Osteoblast (primary cell): ENCODE measurements at places on chromosomes 5 and 9.

DNA sequence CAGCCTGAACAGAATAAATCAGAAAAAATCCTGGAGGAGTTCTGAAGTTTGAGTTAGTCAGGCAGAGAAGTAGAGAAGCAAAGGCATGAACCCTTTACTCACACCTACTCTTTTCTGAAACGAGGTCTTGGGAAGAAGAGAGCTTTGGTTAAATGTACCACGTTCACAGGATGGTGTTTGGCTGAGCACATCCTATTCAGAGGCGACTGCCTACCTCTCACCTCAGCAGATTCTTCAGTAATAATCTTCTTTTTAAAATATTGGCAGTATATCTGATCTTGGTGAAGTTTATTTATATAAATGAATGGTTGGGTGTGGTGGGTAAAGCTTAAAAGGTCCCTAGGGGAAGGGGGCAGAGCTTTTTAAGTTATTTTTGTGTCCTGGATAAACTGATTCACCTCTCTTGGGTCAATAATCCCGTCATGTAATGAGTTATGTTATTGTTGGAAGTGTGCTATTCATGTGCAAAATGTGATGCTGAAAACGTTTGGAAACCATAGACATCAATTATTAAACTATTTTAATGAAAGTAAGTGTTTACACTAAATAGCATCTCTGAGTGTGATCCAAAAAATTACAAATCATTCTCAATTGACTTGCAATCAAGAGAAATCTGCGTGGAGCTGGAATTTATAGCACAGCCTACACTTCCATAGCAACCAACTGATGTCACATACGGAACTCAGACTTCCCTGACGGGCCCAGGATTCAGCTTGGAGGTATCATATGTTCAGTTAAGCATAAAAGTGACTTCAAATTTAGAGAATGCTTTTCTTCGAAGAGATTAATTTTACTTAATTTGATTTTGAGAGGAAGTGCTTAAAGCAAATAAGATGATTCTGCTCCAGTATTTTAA is 94.3 kb upstream of the EQTN start:
- H3K36me3 ChIP-seq: no peaks in the 10 kb centered on the region
- no peak overlapping the region for H3K4me3 ChIP-seq
- H3K4me1 ChIP-seq: no peaks in the 10 kb centered on the region
- no peak for DNase-seq
- no peak overlapping the region for H3K27ac ChIP-seq

DNA sequence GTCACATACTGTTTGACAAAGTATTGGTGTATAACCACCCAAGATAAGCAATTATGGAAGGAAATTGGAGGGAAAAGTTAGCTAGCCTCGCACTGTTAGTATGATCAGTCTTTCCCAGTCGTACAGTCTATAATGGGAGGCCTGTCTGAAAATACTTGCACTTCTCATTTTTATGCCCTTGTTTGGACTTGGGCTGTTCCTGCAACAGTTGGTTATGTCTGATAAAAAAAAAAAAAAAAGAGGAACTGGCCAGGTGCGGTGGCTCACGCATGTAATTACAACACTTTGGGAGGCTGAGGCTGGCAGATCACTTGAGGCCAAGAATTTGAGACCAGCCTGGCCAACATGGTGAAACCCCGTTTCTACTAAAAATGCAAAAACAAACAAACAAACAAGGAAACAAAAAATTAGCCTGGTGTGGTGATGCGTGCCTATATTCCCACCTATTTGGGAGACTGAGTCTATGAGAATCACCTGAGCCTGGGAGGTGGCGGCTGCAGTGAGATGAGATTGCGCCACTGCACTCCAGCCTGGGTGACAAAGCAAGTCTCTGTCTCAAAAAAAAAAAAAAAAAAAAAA is 58.3 kb upstream of the ANKRD33B start:
- peaks cover 2% of the 10 kb centered on the region for H3K27me3 ChIP-seq
- no peak overlapping the region for H3K27ac ChIP-seq
- H3K4me1 ChIP-seq: no peaks in the 10 kb centered on the region
- H3K4me3 ChIP-seq: no peak overlapping the region
- no peaks in the 10 kb centered on the region for H3K36me3 ChIP-seq

- peak; percentile 63 for DNase-seq
- H3K27me3 ChIP-seq: no peaks in the 10 kb centered on the region
- H3K4me1 ChIP-seq: peaks cover 47% of the 10 kb centered on the region
- H3K36me3 ChIP-seq: peaks cover 32% of the 10 kb centered on the region
These were observed 29.4 kb downstream of the RHOBTB3 start for GRCh38 chr5:95760273-95761191.

DNA sequence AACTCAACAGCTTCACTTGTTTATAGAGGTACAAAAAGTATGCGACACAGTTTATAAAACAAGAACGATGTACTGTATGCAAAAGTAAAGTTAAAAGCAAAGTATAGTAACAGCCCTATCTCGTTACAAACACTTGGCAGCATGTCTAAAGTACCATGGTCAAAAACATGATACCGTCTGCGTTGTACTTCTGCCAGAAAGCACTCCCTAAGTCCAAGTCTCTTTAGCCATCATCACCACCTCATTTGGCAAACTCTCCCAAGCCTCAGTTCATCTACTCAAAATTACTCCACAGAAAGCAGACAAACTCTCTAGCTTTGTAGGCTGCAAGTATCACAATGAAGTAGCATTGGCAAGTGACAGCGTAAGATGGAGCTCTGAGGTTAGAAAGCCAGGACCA is 73.4 kb downstream of the NFIB start:
- peaks cover 23% of the 10 kb centered on the region for H3K4me1 ChIP-seq
- H3K4me3 ChIP-seq: no peak overlapping the region
- H3K36me3 ChIP-seq: no peaks in the 10 kb centered on the region
- H3K27me3 ChIP-seq: no peaks in the 10 kb centered on the region
- H3K27ac ChIP-seq: no peak overlapping the region

DNA sequence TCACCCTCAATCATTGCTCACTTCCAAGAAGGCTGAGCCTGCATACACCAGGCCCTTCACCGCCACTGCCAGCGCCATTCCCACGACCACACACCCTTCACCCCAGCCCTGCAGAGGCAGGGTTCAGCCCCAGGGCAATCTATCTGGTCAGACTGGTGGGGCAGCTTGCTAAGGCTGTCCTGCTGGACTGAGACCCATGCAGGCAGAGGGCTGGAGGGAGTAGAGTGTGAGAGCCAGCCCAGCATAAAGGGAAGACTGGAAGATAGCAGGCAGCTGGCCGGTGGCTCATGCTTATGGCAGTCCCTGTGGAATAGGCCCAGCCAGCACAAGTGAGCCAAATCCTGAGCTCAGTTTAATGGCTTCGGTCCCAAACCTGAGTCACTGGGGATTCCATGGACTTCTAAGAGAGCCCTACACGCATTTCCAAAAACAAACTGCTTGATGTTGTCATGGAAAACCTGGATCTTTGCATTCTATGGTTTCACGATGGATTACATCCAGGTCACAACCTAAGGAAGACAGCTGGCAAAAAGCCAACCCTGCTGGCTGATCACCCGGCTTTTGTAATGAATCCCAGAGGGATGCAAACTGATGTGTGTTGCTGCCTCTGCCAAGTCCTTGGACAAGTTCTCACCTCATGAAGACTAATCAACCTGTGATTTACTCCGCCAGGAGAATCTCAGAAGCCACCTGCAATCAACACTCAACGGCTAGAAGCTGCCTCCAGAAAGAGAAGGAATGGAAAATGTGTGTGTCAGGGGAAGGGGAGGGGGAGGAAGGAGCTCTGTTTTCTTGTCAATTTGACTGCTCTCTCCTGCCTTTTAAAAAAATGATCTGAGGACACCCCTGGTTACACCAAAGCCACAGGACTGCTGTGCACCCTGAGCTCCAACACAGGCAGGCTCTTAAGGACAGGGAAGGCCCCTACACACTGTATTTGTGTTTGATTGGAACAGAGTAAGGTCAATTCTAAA is 143.6 kb downstream of the LHFPL2 start:
- H3K27ac ChIP-seq: peak overlapping the region; percentile 91
- H3K4me3 ChIP-seq: no peak overlapping the region
- DNase-seq: peak; percentile 98
- no peaks in the 10 kb centered on the region for H3K27me3 ChIP-seq
- no peaks in the 10 kb centered on the region for H3K36me3 ChIP-seq
- peaks cover 77% of the 10 kb centered on the region for H3K4me1 ChIP-seq
